Motor neuron (in vitro differentiated cells): ENCODE measurements at places on chromosomes 16 and 17. TPM values are rescaled to one million over a fixed set of nuclear protein-coding genes. Genes with fewer than 3 reads are reported as not detected.

GRCh38 chr16:86549076-86549892 lies 5.8 kb downstream of the MTHFSD start:
- ATAC-seq = no peak

GRCh38 chr16:87619360-87620200 lies 17.3 kb downstream of the JPH3 start:
- ATAC-seq = peak; percentile 22

- ATAC-seq = no peak
These were observed 15.6 kb upstream of the IL4R start for GRCh38 chr16:27298132-27298531.

GRCh38 chr17:43825567-43825966 lies 7.4 kb downstream of the MPP3 start:
- no peak for ATAC-seq

DNA sequence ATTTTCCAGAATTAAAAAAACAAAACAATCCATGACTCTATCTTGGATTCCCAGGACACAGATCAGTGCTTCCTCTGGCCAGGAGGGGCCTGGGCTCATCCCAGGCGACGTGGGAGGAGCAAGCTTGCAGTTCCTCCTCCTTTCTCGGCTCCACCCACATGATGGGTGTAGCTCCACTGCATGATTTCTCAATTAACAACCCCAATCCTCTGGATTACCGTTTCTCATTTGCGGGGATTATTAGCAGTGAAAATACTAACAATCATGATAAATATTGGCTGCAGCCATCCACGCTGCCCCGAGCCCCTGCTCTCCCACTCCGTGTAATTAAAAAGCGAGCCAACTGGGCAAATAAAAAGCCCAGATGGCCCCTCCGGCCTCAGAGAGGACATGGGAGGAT lies 46.4 kb upstream of the SDK2 start:
- ATAC-seq = peak; percentile 74

DNA sequence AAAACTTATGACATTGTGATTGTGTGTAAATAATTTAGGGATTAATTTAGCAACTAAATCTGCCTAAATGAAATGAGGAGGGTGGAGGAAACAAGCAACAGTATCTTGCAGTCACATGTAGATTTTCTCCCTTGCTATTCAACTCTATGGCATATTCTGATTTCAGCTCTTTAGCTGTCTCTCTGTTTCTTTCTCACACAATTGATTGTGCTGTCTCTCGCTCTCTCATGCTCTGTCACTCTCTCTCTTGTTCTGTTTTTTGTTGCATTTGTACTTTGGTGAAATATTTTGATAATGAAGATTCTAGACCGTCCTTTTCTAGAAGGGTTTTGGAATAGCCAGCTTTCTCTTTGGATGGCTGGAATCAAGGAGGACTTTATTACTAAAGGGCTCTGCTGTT lies 70.6 kb downstream of the BCAS3 start:
- no peak for ATAC-seq

DNA sequence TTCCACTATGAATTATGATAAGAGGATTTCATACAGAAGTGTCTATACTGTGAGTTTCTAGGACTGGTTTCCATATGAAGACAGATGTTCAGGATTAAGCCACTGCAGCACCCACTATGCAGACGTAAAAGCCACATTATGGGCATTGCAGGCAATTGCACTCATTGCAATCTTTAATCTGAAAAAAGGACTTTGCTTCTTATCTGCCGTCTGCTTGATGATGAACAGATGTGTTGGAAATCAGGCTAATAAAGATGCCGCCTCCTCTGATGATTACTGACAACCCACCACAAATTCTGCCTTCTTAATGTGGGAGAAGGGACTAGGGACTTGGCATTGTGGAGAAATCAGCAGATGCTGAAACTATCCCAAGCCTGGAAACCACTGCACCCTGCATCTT lies 276.9 kb downstream of the IRF8 start:
- no peak for ATAC-seq

DNA sequence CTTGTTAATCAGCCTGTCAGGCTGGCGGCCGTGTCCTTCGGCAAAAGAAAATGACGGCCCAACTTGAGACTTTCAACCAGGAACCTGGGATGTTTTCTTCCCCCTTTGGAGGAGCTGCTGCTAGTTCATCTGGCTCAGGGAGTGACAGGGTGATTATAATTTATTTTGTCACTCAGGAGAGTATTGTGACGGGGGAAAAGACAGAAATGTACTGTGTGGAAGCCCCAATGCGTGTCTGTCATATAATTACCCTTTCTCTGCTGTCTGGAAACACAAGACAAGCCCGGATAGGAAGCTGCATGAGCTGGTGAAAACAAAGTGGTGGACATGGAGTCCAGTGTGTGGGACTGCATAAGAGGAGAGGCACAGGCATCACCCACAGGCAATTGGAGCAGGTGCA lies 326.2 kb upstream of the HSBP1 start:
- ATAC-seq = no peak

DNA sequence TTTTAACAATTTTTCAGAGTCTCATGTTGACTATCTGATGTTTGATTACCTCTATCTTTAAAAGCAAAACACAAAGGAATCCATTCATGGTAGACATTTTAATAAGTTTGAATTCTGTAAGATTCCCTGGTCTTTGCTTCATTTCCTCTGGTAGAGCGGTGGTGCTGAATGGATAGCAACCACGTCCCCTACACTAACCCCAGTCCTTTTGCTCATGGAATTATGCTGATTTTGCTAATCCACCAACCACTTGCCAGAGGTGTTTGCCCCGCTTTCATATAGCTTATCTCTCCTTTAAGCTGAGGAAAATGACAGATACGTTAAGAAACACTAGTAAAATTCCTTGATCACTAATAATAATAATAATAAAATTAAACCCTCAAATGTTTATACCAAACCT lies 9.5 kb downstream of the KCNJ16 start:
- ATAC-seq = no peak

DNA sequence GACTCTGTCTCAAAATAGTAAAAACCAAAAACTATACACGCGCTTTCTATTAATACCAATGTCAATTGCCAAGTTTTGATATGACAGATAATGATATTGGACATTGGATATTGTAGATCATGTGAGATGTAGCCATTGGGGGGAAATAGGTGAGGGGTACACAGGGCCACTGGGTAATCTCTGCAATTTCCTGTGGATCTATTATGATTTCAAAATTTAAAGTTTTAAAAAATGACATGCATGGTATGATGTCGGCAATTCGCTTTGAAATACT lies 266.0 kb downstream of the PARN start:
- no peak for ATAC-seq

- ATAC-seq = no peak
These were observed 14.0 kb upstream of the RBFOX3 start for GRCh38 chr17:79624718-79625478.

GRCh38 chr16:396199-396598 lies 800 bp upstream of the NME4 start:
- no peak for ATAC-seq

DNA sequence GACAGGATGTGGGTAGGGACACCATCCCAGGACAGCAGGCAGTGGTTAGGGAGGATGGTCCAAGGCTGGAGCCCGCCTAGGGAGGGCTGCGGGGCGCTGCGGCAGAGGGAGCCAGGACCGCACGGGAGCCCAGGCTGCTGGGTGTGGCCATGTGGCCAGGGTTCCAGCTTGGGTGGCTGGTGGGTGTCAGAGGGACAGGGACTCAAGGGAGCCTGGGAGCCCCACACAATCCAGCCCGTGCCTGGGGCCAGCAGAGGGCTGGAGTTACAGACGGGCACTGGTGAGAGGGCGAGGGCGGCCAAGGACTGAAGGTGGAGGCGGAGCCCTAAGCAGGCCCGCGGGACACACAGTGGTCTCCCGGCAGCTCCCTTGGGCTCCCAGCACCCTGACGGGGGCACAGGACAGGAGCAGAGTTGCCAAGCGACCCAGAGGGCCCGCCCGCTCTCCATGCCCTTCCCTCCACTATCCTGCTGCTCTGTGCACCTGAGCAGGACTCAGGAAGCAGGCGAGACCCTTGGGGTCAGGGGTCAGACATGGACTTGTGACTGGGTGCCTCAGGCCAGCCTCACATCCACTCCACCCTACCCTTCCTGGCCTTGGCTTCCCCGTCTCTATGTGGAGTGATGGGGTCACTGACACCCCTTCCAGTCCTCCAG lies 7.1 kb downstream of the MRPL28 start:
- peak; percentile 25 for ATAC-seq

GRCh38 chr16:72501739-72502593 lies 330.0 kb upstream of the PMFBP1 start:
- ATAC-seq = peak; percentile 92

DNA sequence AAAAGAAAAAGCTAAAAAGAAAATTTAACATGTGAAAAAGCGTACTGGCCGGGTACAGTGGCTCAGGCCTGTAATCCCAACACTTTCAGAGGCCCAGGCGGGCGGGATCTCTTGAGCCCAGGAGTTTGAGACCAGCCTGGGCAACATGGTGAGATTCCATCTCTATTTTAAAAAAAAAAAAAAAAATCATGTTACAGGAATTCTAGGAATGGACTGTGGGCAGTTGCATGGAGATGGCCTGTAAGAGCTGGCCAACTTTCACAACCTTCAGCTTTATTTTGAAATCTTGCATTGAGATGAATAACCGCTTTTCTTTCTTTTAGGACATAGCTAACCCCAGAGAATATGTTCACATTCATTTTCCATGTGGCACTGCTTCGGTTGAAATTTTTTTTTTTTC lies 8.2 kb upstream of the CIAO3 start:
- no peak for ATAC-seq

- no peak for ATAC-seq
These were observed 19.8 kb downstream of the JPH3 start for GRCh38 chr16:87621976-87622713.

DNA sequence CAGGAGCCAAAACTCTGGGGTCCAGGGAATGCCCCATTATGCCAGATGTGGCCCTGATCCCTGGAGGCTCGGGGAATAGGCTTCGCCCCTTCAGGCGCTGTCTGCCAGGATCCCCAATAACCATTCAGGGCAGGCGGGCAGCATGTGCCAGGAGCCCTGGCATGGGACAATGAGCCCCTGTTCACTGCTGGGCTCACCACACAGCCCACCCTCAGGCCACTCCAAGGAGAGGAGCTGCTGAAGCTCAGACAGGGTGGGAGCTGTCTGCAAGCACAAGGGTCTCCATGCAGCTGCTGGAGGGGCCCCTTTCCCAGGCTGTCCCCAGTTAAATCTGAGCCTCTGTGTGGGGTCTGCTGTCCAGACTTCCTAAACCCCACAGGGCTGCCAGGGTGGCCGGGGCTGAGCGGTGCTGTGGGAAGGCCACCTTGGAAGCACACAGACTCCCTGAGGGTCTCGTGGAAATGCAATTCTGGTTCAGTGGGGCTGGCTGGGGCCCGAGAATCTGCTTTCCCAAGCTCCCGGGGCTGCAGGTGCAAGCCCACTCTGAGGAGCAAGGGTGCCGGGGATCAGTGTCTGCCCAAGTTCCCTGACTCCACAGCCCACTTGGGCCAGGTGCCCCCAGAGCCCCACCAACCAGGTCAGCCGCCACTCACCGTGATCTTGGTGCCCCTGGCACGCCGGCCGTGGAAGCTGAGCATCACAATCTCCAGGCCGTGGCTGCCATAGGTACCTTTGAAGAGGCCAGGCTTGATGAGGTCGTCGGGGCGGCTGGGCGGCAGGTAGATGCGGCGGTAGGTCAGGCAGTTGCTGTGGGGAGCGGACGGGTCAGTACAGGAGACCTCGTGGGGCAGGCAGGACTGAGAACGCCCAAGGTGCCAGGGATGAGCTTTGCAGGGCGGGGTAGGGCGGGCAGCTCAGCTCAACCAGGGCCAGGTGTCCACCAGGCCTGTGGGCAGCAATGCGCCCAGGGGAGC lies 17.7 kb upstream of the C16orf95 start:
- ATAC-seq = no peak

DNA sequence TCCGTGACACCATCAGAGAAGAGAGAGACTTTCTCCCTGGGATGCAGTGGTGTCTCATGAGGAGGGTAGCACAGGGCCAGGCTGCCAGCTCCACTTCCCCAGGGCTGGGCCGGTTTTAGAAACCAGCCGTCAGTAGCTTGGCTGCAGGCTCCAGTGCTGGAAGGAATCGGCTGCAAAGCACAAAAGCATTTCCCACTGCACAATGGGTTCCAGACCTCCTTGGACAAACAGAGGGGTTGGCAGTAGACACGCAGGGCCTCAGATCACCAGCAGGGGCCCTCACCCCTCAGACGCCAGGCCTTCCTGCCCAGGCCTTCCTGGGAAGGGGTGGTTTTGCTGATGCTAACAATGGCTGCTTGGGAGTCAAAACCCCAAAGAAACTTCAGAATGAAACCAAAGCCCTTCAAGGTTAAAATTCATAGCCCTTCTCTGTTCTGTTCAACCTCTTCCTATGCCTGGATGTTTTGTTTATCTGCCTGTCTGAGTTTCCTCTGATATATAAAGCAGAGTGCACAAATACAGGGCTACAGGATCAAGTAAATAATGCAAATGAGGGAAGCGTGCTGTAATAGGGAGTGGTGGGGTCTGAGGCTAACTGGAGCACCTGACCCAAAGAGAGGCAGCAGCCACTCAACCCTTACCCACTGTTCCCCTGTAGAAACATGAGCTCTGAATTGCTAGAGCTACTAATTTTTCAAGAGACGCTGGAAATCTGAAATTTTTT lies 26.2 kb downstream of the TEKT5 start:
- no peak for ATAC-seq

- peak; percentile 94 for ATAC-seq
These were observed 31.7 kb upstream of the KCNJ2 start for GRCh38 chr17:70137451-70138230.

GRCh38 chr17:72658675-72659074 lies 433.8 kb downstream of the SLC39A11 start:
- no peak for ATAC-seq

GRCh38 chr16:85360323-85361277 lies 248.3 kb upstream of the CIBAR2 start:
- no peak for ATAC-seq

GRCh38 chr16:27258241-27258734 lies 10.3 kb downstream of the NSMCE1 start:
- no peak for ATAC-seq

GRCh38 chr17:37083456-37083855 lies 134.7 kb downstream of the AATF start:
- no peak for ATAC-seq

DNA sequence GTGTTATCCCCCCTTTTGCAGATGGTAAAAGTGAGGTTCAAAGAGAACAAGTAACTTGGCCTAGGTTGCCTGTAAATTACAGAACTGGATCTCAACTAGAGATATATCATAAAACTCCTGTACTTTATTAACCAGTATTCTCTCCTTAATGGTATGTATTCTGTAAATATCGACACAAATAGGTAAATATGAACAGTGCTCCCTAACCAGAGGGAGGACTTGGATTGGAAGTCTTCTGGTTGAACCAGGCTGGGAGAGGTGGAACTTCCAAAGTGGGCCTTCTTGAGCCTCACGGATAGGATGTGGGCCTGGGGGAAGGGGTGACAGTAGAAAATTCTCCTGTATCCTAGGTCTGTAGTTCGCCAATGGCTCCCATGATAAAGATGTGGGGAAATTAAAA lies 7.7 kb downstream of the STAT5A start:
- no peak for ATAC-seq

GJC1 gene
- total RNA-seq = 9.4 and 17.4 TPM in 2 replicates

ZSCAN10 gene
- total RNA-seq = 0.22 TPM in 1 of 2 replicates, not detected in the other

IL21R gene
- total RNA-seq = 0.18 and 2.4 TPM in 2 replicates

ATP2C2 gene
- 1.5 and 1.9 TPM in 2 replicates for total RNA-seq

ITGB3 gene
- 2.5 and 3.1 TPM in 2 replicates for total RNA-seq

NOD2 gene
- 0.29 and 0.52 TPM in 2 replicates for total RNA-seq

PRM3 gene
- total RNA-seq = not detected in 2 replicates

ACSM2A gene
- total RNA-seq = 0.27 and 0.31 TPM in 2 replicates

TUBD1 gene
- total RNA-seq = 3.9 and 6.2 TPM in 2 replicates
